Right atrium auricular region (tissue), 2 donors: ENCODE measurements at places on chromosomes 5 and 9. TPM values are rescaled to one million over a fixed set of nuclear protein-coding genes. Genes with fewer than 3 reads are reported as not detected.

HMGXB3 gene
- total RNA-seq = 21.1 TPM

TRIP13 gene
- 0.20 TPM for total RNA-seq

PCDHGA12 gene
- total RNA-seq = 6.2 TPM

PALM2AKAP2 gene
- total RNA-seq = 56.6 TPM

SLC25A48 gene
- total RNA-seq = not detected

PFDN1 gene
- 80.4 TPM for total RNA-seq

SV2C gene
- 0.04 TPM for total RNA-seq

ARL14EPL gene
- not detected for total RNA-seq

PHYHD1 gene
- 21.3 TPM for total RNA-seq

SLC9A3 gene
- total RNA-seq = 2.3 TPM

SLC6A18 gene
- total RNA-seq = not detected

OR1L1 gene
- total RNA-seq = not detected

SLC6A3 gene
- 0.16 TPM for total RNA-seq

MYOZ3 gene
- 3.5 TPM for total RNA-seq

C1QTNF2 gene
- total RNA-seq = 1.5 TPM

SPINK7 gene
- total RNA-seq = not detected

NEUROG1 gene
- not detected for total RNA-seq
